Activated CD4-positive, alpha-beta T cell treated with anti-CD3 and anti-CD28 coated beads, Interleukin-2, amount 10 ng/mL, durations not matched to agents 7 days and 5 days (primary cell): ENCODE measurements at places on chromosomes 6 and 20. TPM values are rescaled to one million over a fixed set of nuclear protein-coding genes. Genes with fewer than 3 reads are reported as not detected.

DNA sequence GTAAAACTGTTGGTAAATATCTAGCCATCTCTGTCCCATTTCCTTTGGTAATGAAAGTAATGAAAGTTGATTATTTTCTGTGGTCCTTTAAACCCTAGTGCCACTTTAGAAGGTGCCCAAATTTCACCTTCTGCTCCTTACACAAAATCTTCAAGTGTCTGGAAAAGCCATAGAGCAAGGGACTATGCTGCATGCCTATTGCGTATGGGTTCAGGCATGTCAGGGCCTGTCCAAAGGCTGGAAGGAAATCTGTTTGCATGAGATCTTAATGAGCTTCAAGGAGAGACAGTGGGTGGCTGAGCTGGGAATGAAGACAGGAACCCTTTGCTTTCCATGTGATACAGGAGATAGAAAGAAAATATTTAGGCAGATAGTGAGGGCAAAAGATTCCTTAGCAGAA lies 66.6 kb upstream of the CCN6 start:
- no peak for DNase-seq

DNA sequence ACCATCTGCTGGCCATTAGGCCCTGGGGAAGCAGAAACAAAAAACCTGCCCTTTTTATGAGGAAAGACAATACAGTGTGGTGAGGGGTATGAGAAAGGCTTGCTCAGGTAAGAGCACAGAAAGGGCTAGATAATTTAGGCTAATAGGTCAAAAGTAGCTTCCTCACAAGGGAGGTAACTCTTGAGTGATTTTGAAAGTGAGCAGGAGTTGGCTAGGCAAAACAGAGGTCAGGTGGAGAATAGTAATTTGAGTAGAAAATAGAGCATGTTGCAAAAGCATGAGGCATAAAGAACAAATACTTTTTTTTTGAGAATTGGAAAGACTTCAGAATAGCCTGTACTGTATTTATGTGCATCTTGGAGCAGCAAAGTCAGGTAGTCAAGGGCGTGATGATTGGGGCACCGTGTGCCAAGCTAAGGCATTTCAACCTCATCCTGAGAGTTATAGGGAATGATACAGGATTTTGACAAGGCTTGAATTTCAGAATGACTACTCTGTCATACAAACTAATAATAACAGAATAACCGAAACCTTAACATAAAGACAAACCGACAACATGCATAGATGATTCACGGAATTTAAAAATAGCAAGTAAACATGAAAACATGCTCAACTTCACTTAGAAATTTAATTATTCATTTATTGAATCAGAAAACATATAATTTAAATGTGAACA lies 123.0 kb upstream of the ENPP5 start:
- no peak for DNase-seq

SPTLC3 gene
- 1.1 TPM for total RNA-seq

ZSCAN12 gene
- 7.5 TPM for total RNA-seq

DNA sequence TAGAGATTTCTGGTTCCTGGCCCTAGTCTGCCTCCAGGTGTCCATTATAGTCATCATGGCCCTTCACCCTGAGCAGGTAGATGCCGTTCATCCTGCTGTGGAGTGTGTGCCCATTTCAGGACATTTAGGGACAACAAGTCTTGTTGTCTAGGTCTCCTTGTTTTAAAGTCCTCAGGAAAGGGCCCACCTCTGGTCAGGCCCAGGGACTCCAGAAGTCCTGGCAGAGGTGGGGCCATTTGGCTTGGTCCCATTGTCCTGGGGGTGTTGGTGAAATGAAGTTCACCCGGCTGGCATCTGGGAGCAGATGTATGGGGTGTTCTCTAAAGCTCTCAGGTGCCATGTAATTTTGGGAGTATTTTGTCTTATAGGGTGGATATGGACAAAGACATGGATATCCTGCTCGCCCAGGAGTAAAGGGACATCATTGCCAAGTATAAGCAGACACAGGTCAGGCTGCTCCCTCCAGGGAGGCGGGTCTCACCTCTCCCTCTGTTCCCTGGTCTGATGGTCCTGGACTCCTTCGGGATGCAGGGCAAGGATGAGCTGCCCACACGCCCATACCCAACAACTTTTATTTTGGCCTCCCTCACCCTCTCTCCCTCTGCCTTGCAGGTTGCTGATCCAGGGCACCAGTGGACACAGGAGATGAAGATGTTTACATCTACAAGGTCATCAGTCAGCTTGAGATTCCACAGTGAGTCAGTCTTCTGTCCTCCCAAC lies 31.7 kb upstream of the MAS1L start:
- no peak for DNase-seq

- no peak for DNase-seq
Measured at GRCh38 chr6:10540073-10540746, 19.1 kb downstream of the GCNT2 start.

DNA sequence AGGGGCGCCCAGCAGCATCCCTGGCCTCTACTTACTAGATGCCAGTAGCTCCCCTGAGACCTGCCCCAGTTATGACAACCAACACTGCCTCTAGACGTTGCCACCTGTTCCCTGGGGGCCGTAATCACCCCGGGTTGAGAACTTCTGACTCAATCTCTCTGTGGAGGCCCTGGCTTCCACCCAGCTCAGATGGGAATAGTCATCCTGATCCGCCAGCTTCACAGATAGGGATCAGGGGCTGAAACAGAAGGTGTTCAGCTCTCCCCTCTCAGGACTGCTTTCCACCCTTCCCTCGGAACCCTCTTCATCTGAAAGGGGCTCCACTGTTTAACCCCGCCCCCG lies 3.3 kb downstream of the CAPN11 start:
- DNase-seq: no peak

TRIM40 gene
- total RNA-seq: not detected

DNA sequence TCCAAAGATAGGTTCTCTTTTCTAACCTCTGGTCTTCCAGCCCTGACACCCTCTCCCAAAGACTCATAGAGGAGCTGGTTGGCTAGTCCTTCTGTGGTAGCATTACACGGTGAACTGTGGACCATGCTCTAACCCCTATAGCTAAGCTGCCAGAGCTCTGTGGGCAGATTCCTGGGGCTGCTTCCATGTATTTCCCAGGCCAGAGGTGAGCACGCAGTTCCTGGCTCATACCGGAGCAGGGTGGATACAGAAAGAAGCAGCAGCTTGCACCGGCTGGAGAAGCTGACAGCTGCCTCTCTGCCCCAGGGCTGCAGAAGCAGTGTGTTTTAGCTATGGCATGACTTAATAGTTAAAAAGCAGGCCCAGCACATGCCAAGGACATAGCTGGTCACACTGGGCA lies 84.1 kb upstream of the FOXP4 start:
- DNase-seq: no peak

DNA sequence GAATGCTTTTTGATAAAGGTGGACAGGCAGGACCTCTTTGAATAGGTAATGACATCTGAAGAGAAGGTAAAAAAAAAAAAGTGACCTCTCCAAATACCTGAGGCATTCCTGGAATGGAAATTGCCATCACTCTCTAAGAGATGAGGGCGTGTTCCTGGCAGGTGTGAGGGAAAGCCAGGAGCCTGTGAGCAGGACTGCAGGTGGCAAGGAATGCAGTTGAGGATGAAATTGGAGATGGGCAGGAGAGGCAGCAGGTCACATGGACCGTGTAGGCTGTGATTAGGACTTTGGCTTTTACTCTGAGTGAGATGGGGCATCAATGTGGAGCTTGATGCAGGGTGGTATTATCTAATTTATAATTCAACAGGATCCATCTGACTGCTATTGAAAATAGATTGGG lies 227.4 kb downstream of the LRFN2 start:
- no peak for DNase-seq

ARMH2 gene
- total RNA-seq: 2.3 TPM

- no peak for DNase-seq
Measured at GRCh38 chr20:63709149-63709527, 1.3 kb downstream of the ZGPAT start.

- no peak for DNase-seq
Measured at GRCh38 chr6:130148181-130148580, 74.6 kb downstream of the SAMD3 start.

GRCh38 chr6:25083784-25084507 lies 148.2 kb upstream of the RIPOR2 start:
- DNase-seq: no peak

HLA-DRB5 gene
- 27.9 TPM for total RNA-seq

- no peak for DNase-seq
Measured at GRCh38 chr6:128511506-128511905, 8.9 kb downstream of the PTPRK start.

DNA sequence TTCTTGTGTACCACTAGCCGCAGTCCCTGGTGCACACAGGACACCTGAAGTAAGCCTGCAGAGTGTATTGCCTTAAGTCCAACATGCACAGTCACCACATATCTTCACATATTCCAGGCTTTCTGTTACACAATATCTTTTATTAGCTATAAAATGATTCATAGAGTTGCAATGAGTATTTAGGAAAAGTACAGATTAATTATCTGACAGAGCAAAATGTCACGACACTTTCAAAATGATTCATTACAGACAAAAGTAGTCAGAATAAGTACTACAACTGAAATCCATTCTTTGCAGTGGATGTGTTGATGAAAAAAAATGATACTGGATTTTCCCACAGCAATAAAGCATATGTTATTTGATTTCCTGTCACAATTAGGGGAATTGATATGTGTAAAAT lies 199.5 kb upstream of the ASCC3 start:
- no peak for DNase-seq
